ENCODE measurements at places on chromosomes 2 and 18.

GRCh38 chr2:237297421-237298150 is 116.4 kb downstream of the COL6A3 start:
- DNase-seq: no peak

- DNase-seq: no peak
Observed at GRCh38 chr2:137172162-137172561, 406.8 kb downstream of the THSD7B start.

GRCh38 chr2:78757640-78758039 is 267.9 kb upstream of the REG3G start:
- no peak for DNase-seq

GRCh38 chr2:37154785-37155184 is 2.0 kb downstream of the EIF2AK2 start:
- no peak for DNase-seq

GRCh38 chr2:203097735-203098134 is 83.1 kb downstream of the NBEAL1 start:
- DNase-seq: no peak

GRCh38 chr2:43448011-43448821 is 147.6 kb downstream of the THADA start:
- DNase-seq: no peak

- DNase-seq: no peak
Observed at GRCh38 chr2:220310451-220310861, 683.0 kb downstream of the SLC4A3 start.

DNA sequence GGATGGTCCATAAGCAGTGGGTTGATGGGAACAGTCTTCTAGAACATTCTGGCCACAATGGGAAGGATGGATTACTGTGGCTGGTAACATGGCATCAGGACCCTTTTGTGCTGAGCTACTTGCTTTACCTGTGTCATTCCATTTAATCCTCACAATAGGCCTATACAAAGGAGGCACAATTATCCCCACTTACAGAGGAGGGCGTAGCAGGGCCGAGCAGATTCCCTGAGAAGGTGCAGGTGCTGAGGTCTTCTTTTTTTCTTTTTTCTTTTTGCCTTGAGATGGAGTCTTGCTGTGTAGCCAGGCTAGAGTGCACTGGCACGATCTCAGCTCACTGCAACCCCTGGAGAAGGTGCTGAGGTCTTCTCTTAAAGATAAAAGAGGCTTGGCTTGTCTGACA is 6.7 kb upstream of the LRRC30 start:
- DNase-seq: no peak

- no peak for DNase-seq
Observed at GRCh38 chr2:138421315-138421970, 80.1 kb upstream of the SPOPL start.

DNA sequence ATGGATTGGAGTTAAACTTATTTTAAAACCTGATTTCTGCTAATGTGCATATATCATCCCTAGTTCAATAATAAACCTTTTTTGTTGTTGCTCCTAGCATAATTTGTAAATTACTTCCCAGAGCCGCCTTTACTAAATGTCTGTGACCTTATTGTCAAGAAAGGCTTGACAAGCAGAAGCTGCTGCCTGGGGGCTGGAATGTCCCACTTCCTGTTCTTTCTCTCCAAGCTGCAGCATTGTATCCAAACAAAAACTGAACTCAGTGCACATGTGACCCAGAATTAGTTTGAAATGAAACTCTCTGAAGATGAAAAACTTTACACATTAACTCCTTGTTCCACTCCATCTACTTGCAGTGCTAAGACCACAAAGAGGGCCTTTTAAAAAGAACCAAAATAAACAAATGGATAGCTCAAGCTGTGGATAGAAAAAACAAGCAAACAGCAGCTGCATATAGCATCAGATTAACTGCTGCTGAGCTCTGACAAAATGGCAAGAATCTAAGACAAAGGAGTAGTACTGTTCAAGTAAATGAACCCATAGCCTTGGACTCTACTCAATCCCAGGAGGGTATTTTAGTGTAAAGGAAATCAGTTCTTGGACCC is 99.8 kb upstream of the NEUROD1 start:
- DNase-seq: no peak

- no peak for DNase-seq
Observed at GRCh38 chr18:42192251-42193248, 237.5 kb downstream of the PIK3C3 start.

- no peak for DNase-seq
Observed at GRCh38 chr18:24595561-24596031, 135.2 kb downstream of the HRH4 start.

DNA sequence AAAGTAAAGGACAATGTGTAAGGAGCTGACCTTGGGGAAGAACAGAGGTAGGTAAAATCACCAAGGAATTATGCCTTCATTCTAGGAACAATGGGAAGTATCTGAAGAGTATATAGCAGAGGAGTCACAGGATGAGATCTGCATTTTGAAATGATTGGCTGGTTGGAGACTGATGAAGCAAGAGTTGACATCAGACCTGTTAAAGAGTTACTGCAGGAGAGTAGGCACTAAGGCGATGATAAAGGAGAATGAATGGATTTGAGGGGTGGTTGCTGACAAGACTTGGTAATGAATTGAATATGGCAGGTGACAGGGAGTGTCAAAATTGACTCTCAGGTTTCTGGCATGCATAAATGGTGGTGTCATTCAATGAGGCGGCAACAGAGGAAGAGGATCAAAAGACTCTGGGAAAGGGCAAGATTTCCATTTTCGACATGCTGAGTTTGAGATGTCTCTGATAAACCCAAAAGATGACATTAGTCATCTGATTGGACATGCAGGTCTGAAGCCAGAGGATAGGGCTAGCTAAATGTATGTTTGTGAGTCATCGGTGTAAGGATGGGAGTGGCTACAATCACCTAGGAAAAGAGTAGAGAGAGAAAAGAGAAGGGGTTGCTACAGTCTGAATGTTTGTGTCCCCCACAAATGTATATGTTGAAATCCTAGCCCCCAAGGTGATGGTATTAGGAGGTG is 236.5 kb downstream of the DYM start:
- DNase-seq: no peak

DNA sequence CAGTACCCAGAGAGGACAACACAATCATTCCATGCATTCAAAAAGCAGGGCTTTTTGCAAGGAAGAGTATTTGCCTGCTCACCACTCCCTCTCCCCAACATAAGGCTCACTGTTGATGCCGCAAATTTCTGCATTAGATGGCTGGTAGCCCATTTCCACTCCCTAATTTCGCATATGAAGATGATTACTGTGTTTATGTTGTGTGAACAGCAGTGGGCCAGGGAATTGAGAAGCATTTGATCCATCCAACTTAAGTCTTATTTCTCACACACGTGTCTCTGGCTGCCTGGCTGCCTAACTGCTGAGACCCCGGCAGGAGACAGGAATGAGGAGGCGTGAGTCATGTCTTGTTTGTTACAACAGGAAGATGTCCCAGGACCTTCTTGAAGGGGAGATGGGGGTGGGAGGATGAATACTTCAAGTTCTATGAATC is 294.1 kb downstream of the ALK start:
- DNase-seq: peak; percentile 13

DNA sequence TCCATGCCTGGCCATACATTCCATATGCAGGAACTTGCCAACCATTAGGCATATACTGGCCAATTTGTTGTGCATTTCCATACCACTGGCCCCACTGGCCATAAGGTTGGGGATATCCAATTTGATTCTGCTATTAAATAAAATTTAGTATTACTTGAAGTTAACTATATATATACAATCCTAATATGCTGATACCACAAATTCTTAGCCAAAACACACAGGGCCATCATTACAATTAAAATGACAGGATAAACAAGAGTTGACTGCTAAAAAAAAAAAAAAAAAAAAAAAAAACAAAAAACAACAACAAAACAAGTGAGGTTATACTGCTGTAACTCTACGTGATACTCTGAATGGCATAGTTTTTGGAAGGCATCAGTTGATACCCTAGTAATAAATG is 23.5 kb upstream of the C2orf42 start:
- no peak for DNase-seq

- no peak for DNase-seq
Observed at GRCh38 chr2:118431165-118431517, 342.9 kb downstream of the INSIG2 start.

DNA sequence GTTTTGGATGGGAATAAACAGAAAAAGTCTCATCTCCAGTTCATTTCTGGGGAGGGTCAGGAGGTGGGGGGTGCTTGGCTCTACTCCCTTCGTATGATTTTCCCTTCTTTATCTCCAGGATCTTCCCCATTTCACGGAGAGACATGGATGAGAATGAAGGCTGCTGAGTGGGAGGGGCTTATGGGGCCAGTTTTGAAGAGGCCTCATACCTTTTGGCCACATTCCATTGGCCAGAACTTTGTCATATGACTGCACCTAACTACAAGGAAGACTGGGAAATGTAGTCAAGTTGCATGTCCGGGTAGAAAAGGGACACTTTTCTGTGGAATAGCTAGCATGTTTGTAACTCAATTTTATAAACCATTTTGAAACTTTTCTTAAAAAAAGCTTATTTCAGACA is 117.6 kb downstream of the NEDD4L start:
- DNase-seq: no peak

- DNase-seq: no peak
Observed at GRCh38 chr2:30046979-30047378, 99.8 kb upstream of the YPEL5 start.

- DNase-seq: no peak
Observed at GRCh38 chr2:3840611-3841155, 137.3 kb downstream of the DCDC2C start.

GRCh38 chr2:18125303-18125702 is 246.8 kb downstream of the KCNS3 start:
- no peak for DNase-seq

- no peak for DNase-seq
Observed at GRCh38 chr2:85584857-85585780, 888 bp downstream of the VAMP5 start.

DNA sequence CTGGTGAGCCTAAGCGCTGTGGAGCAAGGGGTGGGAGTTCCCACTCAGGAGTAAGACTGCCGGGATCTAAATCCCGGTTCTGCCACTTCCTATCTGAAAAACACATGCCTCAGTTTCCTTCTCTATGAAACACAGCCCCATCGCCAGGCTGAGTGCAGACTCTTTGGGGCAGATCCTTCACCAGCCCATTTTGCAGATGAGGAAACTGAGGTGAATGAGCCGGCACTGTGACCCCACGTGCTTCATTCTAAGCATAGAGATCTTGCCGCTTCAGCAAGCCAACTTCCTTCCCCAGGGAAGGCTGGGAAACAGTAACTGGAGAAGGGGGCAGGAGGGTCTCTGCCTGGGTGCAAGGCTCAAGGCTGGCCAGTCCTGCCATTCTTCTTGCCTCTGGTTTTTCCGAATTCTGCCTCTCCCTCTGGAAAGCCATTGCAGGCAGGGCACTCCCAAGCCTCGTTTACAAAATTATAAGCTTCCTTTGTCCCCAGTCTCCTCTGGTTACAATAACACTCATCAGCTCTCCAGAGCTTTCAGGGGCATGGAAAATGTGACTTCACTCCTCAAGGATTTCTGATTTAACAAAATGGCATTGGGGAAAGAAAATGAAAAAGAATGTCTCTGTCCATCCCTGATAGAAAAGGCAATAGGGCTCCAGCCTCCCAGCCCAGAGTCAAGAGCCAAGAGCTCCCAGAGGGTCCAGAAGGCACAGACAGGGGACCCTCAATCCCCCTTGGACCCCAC is 249.2 kb downstream of the TNS1 start:
- peak; percentile 35 for DNase-seq

DNA sequence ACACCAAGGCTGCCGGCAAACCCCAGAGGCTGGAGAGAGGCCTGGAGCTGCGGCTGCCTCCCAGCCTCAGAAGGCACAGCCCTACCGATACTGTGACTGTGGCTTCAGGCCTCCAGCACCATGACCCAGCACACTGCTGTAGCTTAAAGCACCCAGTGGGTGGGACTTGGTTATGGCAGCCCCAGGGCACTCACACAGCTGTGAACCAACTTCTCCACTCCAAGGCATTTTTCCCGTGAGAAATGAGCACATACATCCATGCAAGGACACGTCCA is 199.5 kb downstream of the NDUFA10 start:
- DNase-seq: no peak

DNA sequence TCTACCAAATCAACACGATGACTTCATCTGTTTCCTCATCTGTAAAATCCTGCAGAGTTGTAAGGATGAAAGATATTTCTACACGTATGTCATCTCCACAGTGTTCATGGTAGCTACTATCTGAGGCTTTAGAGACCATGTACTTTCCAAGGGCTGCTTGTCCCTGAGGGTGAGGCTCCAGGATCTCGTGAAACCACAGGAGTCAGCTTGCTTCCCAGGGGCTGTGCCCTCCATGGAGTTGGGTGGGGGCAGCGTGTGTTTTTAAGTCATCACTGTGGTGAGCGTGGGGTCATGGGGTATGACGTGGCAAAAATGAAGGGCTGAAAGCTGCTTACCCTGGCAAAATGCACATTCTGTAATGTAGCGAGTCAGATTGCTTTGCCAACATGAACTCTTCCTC is 81.6 kb downstream of the ASAP2 start:
- DNase-seq: peak; percentile 68

- no peak for DNase-seq
Observed at GRCh38 chr18:58545338-58546296, 83.3 kb downstream of the ALPK2 start.

DNA sequence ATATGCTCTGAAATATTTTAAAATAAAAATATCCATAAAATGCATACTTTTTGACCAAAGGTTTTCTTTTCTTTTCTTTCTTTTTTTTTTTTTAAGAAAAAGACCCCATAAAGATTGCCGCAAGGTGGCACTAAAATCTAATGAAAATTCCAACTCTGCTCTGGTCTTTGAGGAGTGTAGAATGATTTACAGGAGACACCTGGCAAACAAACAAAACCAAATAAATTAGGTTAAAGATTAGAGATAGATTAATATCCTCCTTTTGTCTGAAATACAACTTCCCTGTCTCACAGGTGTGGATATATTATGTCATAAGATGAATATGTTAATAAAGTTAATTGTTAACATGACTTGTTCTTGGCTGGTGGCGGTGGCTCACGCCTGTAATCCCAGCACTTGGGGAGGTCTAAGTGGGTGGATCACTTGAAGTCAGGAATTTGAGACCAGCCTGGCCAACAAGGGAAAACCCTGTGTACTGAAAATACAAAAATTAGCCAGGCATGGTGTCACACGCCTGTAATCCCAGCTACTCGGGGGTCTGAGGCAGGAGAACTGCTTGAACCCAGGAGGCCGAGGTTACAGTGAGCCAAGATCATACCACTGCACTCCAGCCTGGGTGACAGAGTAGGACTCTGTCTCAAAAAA is 3.5 kb upstream of the RHOB start:
- no peak for DNase-seq

- DNase-seq: no peak
Observed at GRCh38 chr18:23148382-23148781, 13.1 kb downstream of the CABLES1 start.

- DNase-seq: no peak
Observed at GRCh38 chr18:1914489-1914888, 656.8 kb downstream of the METTL4 start.

GRCh38 chr18:27404855-27405254 is 219.7 kb upstream of the CHST9 start:
- no peak for DNase-seq

- DNase-seq: no peak
Observed at GRCh38 chr18:13527730-13528129, 198.6 kb downstream of the FAM210A start.
